Left ventricle myocardium inferior (tissue), 1 donor: ENCODE measurements at places on chromosomes 3 and 15. TPM values are rescaled to one million over a fixed set of nuclear protein-coding genes. Genes with fewer than 3 reads are reported as not detected.

GRCh38 chr3:25582242-25582641, 82.5 kb downstream of the TOP2B start:
- H3K4me1 ChIP-seq = peaks cover 9% of the 10 kb centered on the region
- H3K4me3 ChIP-seq = no peak overlapping the region

The ANO10 gene
- total RNA-seq = 12.6 TPM

The GOLGA8S gene
- total RNA-seq = 0.33 TPM

The GAP43 gene
- 1.2 TPM for total RNA-seq

The NEK10 gene
- total RNA-seq = 11.5 TPM

DNA sequence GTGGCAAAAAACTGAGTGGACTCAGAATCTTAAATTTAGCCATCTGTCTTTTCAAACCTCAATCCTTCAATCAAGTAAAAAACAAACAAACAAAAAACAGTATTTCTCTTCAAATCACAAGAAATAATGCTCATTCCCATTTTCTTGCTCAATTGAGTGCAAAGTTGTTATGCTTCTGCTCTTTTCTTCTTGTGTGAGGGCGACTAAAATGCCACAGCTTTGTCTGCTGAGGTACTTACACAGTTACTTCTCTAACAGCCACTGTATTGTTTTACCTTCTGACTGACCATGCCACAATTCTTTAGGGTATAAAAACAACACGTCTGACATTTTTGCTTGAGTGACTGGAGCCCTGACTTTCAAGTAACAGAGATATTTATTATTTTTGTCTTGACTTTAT, 617.4 kb downstream of the NAALADL2 start:
- H3K4me1 ChIP-seq = no peaks in the 10 kb centered on the region
- H3K36me3 ChIP-seq = no peaks in the 10 kb centered on the region
- no peaks in the 10 kb centered on the region for H3K27me3 ChIP-seq
- no peak for DNase-seq
- H3K27ac ChIP-seq = no peak overlapping the region
